ENCODE measurements at places on chromosomes 1 and 21. TPM values are rescaled to one million over a fixed set of nuclear protein-coding genes. Genes with fewer than 3 reads are reported as not detected.

DNA sequence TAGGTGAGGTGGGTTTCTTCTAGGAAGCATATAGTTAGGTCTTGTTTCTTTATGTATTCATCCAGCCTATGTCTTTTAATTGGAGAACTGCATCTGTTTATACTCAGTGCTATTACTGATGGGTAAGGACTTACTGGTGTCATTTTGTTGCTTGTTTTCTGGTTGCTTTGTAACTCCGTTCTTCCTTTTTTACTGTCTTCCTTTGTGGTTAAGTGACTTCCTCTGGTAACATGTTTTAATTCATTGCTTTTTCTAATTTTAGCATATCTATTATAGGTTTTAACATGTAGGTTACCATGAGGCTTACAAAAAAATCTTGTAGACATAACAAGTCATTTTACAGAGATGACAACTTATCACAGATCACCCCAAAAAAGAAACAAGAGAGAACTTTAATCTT is 160.8 kb downstream of the VAV3 start:
- DNase-seq, result no peak

DNA sequence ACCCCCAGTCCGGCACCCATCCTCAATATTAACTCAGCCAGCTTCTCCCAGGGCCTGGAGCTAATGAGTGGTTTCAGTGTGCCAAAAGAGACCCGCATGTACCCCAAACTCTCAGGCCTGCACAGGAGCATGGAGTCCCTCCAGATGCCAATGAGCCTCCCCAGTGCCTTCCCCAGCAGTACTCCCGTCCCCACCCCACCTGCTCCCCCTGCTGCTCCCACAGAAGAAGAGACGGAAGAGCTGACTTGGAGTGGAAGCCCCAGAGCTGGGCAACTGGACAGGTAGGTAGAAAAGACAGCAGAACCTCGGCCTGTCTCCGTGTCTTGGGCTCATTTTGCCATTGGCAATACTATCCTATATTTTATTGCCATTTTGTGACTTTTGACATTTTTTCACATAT is 45.4 kb upstream of the IPO9 start:
- DNase-seq, result no peak

Gene GOLT1A
- 0.54 TPM for total RNA-seq

Gene AMY1B
- not detected for total RNA-seq

- DNase-seq, result no peak
These were observed 8.2 kb upstream of the MAGOH start for GRCh38 chr1:53246261-53247134.

GRCh38 chr1:147748676-147749350 is 11.6 kb downstream of the GJA5 start:
- DNase-seq, result no peak

DNA sequence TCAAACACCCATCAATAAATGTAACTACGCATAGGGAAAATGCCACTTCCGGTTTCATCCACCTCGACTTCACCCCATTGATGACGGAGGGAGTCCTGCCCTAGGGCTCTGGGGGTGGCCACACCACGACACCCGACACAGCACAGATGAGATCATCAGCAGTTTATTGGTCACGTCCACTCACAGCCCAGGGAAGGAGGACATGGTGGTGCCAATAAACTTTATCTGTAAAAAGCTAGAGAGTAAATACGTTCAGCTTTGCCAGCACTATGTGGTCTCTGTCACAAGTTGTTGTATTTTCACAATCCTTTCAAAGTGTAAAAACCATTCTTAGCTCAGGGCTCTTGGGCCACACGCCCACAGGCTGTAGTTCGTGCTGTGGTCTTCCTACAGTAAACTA is 16.3 kb downstream of the SETD4 start:
- DNase-seq, result no peak

DNA sequence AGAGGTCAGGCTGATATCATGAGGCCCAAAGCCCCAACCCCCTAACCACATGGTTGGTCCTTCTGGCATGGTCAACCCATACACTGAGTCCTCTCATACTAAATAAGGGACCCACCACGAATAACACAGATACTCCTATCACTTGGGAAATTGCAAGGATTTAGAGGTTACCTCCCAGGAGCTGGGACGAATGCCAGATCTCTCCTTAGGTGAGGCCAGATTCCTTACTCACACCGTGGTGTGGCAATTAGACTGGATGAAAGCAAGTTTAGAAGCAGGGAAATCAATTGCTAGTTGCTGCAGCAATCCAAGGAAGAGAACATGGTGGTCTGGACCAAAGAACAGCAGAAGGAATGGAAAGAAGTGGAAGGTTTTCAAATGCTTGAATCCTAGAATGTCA is 60.1 kb downstream of the IER5 start:
- DNase-seq, result no peak

DNA sequence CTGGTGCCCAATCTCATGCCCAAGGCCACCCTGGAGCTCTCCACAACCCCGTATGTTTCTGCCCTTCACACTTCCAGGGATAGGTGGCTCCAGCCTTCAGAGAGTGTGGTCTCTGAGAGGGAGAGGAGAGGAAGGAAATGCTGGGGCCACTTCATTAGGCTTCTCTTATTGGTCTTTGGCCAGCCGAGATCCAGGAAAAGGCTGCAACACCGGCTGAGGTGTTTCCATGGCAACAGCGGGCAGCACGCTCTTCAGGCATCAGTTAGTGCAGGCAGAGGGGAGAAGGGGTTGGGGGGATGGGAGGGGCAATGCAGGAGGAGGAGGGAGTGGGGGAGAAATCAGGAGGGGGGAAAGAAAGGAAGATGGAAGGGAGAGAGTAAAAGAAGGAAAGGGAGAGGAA is 275.1 kb upstream of the GJB5 start:
- no peak for DNase-seq

GRCh38 chr1:192615055-192615454 is 20.9 kb upstream of the RGS13 start:
- no peak for DNase-seq

- DNase-seq, result peak; percentile 40
These were observed 8.1 kb upstream of the TMEM183A start for GRCh38 chr1:202998836-202999750.

- DNase-seq, result no peak
These were observed 15.0 kb upstream of the ATP1B1 start for GRCh38 chr1:169091480-169091941.

Gene SPRR4
- total RNA-seq, result not detected

- no peak for DNase-seq
These were observed 139.2 kb downstream of the KIF26B start for GRCh38 chr1:245294020-245294419.

DNA sequence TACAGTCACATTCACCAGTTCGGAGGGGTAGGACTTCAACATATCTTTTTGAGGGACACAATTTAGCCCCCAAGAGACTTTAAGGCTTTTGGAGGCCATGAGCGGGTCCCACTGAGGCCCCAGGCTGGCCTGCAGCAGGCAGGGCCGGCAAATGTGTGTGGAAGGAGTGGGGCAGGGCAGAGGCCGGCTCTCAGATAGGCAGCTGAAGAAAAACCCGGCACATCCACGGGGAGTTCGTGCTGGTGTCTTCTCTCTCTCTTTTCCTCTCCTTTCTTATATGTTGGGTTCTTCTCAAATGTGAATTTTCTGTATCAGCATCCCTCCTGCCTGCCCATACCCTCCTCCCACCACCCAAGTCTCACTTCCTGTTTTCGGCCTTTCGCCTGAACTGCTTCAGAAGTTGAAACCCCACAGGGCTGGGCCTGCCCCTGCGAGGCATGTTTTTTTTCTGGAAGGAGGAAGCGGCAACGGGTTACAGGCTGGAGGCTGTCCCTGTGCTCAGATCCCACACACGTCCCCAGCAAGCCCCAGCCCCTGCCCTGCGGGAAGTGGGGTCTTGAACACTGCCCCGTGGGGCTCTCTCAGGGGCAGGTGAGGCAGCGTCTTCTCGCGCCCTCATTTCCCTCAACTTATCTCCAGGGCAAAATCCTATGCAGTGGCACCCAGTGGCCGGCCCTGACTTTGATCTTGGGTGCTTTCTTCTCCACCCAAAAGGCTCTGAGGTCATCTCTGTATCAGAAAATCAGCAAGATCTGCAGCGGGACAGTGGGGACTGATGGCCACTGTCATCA is 9.7 kb upstream of the UMODL1 start:
- DNase-seq, result no peak

GRCh38 chr1:17094664-17095063 is 24.6 kb downstream of the PADI2 start:
- no peak for DNase-seq

DNA sequence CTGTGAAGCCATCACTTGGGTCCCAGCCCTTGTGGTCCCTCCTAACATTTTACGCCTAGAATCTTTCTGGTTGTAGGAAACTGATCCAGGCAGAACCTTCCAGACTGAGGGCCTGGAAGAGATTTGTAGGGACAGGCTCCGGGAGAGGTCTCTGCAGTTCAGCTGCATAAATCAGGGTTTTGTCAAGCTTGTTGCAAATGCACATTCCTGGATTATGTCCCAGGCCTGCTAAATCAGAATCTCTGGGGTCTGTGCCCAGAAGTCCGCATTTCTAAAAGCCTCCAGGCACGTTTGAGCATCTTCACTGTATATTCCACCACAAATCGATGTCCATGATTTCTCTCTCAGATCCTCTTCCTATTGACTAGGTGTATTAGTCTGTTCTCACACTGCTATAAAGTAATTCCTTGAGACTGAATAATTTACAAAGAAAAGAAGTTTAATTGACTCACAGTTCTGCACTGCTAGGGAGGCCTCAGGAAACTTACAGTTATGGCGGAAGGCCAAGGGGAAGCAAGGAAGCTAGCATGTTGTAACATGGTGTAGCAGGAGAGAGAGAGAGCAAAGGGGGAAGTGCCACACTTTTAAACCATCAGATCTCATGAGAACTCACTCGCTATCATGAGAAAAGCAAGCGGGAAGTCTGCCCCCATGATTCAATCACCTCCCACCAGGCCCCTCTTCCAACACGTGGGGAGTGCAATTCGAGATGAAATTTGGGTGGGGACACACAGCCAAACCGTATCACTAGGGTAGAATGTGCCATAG is 1.2 kb upstream of the FHAD1 start:
- no peak for DNase-seq

Gene CD34
- total RNA-seq, result 2.8 TPM

DNA sequence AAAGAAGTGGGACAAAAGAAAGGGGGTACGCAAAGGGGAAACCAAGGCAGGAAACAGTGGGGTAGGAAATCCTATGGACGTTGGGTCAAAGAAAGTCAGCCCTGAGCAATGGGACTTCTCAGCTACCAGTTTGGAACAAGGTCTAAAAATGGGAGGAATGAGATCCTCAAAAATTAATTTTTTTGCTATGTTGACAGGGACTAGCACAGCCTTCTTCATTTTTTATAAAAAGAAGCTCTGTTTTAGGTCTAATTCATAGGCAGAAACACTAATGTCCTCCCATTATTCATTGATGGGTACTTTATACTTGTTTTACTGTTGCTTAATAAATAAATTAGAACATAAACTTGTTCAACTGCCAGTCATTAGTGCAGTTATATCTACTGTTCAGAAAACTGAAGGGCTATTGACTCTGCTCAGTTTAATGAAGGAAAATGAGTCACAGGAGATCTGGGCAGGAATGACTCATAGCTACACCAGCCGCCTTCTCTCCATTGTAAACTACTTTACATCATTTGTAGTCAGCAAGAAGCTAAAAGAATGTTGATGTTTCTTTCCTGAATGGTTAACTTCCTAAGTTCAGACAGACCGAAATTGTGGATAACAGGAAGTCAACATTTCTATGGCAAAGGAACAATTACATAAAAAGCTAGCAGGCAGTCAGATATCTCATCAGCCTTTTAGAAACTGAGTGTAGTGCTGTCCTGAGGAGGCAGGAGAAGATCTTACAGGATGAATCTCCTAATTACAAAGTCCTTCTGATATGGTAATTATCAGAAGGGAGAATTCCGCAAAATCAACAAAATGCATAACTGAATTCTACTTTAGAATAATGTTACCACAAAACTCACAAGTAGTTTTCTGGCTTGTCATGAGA is 356.4 kb upstream of the PKN2 start:
- no peak for DNase-seq

GRCh38 chr1:180397175-180397574 is 105.2 kb downstream of the ACBD6 start:
- DNase-seq, result no peak

DNA sequence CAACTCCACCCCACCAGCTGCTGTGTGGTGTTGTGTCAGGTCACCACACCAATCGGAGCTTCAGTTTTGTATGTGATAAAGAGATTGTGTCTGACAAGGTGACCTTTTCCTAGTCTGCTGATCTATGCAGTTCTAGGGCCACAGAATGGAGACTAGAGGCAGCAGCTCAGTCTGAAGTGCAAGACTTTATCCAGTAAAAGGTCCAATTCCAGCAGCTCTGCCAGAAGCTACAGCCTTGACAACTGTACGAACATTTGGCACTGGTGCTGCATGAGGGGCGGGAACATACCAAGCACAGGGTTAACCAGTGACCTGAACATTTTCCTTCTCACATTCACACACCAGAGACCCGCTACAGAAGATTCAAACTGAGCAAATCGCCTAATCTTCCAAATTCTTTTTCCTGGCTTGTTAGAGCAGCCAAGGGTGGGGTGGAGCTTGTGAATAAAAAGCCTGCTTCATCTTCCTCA is 9.3 kb downstream of the FMO1 start:
- no peak for DNase-seq

GRCh38 chr1:28123461-28123961 is 35.1 kb upstream of the EYA3 start:
- DNase-seq, result no peak

Gene SIPA1L2
- total RNA-seq, result 96.5 TPM

GRCh38 chr1:222251847-222252246 is 296.1 kb downstream of the HHIPL2 start:
- DNase-seq, result no peak

DNA sequence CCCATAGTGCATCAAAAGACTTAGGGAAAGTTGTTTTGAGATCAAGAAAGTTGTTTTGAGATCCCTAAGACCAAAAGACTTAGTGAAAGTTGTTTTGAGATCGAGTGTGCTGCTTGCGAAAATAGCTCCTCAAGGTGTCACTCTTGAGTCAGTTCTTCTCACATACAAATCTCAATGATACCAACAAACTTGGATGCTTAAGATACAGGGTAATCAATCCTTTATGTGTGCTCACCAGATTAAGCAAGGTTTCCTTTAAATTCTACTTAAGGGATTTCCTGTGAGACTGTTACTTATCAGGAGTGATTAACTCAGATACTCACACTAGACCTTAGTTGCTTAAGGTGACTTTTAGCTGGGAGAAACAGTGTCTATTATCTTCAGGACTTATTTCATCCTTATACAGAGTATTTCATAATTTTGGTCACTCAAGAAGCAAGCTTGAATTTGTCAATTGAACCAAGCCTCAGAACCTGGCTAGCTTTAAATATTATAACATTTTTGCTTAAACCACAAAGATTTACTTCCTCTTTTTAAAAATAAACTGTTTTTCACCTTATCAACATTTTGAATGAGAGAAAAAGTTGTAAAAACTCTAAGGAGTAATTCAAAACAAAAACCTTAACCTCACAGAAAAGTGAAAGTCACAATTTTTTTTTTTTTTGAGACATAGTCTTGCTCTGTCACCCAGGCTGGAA is 8.0 kb upstream of the RLF start:
- peak; percentile 43 for DNase-seq

Gene CLDN14
- total RNA-seq, result not detected

DNA sequence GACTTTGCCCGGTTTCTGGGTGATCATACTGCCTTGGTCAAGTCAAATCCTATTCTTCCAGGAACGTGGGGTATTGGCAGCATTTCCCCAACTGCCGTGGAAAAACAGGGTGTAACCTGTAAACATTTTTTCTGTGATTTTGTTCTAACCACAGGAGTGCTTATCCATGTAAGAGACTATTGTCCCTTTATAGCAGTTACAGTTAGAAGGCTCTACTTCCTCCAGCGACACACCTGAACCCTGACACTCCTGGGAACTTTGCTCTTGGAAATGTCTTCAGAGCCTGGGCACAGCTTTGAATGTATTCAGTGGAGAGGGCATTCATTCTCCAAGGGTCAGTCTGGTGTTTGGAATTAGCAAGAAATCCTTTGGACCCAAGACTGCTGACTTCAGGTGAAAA is 26.4 kb upstream of the ARHGEF10L start:
- DNase-seq, result no peak

- no peak for DNase-seq
These were observed 86.5 kb downstream of the PATJ start for GRCh38 chr1:61828805-61829204.

All from cerebellum (tissue), 4 donors.